ENCODE measurements at places on chromosomes 5 and 9.

DNA sequence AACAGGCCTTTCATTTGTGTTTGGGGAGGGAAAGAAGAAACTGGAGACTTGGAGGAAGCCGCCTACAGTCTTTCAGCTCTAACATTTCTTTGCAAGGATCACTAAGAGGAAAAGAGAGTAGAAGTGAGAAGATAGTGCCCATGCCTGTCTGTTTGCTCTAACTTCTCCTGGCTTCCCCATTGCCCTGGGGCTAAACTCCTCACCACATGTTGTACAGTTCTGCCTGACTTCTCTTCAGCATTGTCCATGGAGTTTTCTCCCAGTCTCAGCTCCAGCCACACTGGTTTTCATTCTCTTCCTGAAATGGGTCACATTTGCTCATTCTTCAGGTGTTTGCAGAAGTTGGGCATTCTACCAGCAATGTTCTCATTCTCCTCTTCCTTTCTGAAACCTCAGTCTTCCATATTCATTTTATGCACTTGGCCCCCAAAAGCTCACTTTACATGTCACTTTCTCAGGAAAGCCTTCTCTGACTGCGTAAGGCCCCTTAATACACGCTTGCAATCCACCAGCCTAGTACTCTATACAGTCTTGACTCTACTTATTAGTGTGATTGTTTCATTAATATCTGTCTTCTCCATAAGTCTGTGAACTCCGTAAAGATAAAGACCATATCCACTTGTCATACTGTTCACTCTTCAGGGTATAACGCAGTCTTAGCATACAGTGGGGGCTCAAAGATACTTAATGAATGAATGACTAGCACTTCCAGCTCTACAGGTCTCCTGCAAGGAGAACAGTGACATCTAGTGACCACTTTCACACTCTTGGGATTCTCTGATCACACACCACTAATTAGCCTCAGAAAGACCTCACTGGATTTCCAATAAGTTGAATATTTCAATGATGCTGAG is 40.2 kb upstream of the TRIM32 start:
- DNase-seq = peak; percentile 37

- DNase-seq = no peak
Measured at GRCh38 chr9:114899461-114899860, 30.9 kb downstream of the TNFSF8 start.

GRCh38 chr9:115980502-115980901 is 173.1 kb upstream of the PAPPA start:
- no peak for DNase-seq

GRCh38 chr9:112570671-112571167 is 84.1 kb downstream of the KIAA1958 start:
- DNase-seq = peak; percentile 89

- no peak for DNase-seq
Measured at GRCh38 chr5:126971455-126972031, 58.8 kb downstream of the MARCHF3 start.

- DNase-seq = no peak
Measured at GRCh38 chr5:134092875-134093274, 21.6 kb upstream of the TCF7 start.

DNA sequence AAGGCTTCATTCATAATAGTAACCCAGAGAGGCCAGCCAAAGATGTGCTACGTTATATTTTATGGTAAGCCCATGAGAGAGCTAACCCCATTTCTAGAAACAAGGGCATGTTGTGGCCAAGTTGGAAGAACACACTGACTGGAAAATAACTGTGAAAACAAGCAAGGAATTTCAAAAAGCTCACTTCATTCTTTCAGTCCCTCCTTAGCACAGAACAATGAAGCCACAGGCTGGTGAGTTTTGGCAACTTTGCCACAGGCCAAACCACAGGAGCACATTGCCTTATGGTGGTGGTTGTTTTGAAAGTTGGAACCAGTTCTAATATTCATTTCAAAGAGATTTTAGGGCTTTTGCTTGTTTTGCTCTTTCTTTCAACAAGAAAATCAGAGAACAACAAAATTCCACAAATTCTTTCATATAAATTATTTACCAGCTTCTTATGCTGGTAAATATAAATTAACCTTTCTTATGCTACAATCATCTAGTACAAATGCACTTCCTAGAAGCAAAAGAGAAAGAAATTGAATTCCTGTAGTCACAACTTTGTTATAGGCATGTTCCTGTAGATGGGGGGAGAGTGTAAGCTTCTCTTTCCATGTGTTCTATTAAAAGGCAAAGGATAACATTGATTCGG is 225.4 kb upstream of the RFX3 start:
- DNase-seq = peak; percentile 3

DNA sequence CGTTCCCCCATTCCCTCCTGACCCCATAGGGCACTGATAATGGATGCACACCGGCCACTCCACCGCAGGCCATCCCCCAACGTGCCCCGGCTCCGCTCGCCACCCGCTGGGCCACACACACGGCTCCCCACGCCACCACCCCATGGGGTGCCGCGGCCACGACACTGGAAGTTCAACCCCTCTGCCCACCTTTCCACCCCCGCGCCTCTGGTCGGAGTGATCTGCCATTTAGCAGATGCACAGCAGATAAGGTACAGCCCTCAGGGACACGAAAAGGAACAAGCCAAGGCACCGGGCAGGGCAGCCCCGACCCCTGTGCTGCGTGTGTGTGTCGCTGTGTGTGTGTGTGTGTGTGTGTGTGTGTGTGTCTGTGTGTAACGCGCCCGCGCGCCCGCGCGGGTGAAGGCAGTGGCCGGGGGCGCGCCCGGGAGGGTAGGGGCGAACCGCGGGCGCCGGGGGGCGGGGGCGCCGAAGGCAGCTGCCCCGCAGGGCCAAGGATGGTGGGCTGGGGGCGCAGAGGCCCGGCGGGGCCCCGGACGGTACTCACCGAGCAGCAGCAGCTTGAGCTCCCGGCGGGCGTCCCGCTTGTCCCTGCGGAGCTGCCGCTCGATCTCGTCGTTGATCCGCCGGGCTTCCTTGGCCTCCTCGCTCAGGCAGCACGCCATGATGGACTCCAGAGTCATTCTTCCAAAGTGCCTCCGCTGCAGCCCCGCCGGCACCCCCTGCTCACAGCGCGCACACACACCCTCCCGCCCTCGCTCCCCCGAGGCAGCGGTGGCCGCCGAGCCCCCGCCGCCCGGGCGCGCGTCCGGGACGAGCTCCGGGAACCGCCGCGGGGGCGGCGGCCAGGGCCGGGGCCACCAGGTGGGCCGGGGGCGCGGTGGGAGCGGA is 813 bp downstream of the GNAQ start:
- no peak for DNase-seq

- no peak for DNase-seq
Measured at GRCh38 chr9:136629001-136629878, 33.5 kb upstream of the EGFL7 start.

GRCh38 chr9:92151691-92152393 is 36.6 kb upstream of the SPTLC1 start:
- DNase-seq = no peak

GRCh38 chr5:90056911-90057705 is 352.4 kb downstream of the CETN3 start:
- no peak for DNase-seq

GRCh38 chr5:98557916-98558315 is 215.5 kb upstream of the RGMB start:
- DNase-seq = no peak

DNA sequence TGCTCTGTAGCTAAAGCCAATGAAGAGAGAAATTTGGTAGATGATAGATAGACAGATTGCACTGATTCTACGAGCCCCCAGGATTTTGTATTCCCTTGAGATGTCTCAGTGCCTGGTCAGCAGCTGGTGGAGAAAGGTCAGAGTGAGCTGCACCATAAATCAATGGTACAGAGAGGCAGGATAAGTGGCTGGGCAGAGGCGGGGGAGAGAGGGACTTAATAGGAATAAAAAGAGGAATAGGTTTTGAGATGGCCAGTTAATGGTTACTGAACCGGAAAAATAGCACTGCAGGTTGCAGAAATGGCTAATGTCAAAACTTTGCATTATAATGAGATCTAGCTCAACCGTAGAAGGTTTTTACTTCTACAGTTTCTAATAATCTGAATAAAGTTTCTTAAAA is 47.9 kb upstream of the SLC12A2 start:
- DNase-seq = no peak

DNA sequence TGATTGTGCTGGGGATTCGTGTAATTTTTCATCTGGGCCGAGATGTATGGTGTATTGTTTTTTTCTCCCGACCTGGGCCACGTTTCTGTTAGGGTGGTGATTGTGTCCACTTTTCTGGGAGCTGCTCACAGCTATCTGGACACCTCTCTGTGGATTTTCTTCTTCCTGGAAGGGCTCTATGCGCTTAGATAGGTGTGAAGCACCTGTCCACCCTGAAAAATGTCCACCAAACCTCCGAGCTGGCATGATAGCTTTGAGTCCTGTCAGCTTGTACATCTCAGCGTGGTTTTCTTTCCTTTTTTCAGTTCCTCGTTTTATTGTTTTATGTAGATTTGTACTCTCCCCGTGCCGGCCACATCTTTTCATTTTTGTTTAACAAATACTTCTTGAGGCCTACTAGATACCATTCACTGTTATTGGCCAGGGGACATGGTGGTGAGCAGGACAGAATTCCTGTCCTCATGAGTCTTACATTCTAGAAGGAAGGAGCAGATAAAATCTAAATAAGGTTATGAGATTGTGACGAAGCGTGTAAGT is 1.1 kb downstream of the UGCG start:
- DNase-seq = peak; percentile 8

DNA sequence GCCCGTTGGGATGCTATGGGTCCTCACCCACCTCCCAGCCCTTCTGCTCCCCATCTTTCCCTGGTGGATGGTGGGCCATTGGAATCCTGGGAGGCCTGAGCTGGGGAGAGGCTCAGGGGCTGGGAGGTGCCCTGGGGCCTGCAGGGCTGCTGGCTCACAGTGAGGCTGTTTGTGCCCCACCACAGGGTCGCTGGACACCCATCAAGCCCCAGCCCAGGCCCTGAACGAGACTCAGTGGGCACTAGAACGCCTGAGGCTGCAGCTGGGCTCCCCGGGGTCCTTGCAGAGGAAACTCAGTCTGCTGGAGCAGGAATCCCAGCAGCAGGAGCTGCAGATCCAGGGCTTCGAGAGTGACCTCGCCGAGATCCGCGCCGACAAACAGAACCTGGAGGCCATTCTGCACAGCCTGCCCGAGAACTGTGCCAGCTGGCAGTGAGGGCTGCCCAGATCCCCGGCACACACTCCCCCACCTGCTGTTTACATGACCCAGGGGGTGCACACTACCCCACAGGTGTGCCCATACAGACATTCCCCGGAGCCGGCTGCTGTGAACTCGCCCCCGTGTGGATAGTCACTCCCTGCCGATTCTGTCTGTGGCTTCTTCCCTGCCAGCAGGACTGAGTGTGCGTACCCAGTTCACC is 4.9 kb upstream of the AIF1L start:
- DNase-seq = no peak

DNA sequence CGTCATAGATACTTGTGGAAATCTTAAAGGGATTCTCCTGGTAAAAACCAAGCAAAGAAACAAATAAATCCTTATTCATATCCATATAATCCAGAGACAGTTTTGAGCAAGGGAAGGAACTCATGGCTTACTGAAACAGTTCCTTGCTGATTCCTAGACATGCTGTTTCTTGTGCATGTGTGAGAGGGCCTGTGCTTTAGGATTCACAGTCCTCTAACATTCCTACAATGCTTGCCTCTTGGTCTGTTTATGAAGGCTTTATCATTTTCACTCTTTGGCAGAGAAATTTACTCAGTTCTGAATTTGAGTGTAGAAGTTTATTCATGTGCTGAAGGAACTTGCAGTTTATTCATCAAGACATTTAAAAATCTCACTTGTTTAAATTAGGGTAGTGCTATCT is 123.4 kb downstream of the RPS23 start:
- DNase-seq = no peak

GRCh38 chr9:99354104-99354503 is 132.0 kb downstream of the SEC61B start:
- no peak for DNase-seq

GRCh38 chr5:39137819-39138451 is 63.7 kb upstream of the RICTOR start:
- DNase-seq = no peak

DNA sequence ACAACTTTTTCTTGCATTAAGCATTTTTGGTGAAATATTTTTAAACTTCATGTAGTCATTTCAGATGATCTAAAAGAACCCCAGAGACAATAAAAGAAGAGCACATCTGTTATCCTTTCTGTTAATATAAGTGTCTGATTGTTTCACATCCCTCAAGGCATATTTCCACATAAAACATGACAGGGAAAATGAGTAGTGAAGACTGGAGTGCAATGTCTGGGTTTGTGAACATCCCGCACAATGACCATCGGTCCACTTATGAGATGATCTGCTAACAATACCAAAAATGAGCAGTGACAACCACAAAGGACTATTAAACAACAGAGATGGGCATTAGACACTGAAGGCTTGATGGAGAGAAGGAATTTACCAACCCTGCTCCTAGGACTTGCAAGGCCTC is 209.1 kb downstream of the NR2F1-AS1 start:
- no peak for DNase-seq

- peak; percentile 53 for DNase-seq
Measured at GRCh38 chr5:60455589-60455988, 244.4 kb downstream of the DEPDC1B start.

GRCh38 chr5:45399041-45399440 is 297.1 kb downstream of the HCN1 start:
- no peak for DNase-seq

DNA sequence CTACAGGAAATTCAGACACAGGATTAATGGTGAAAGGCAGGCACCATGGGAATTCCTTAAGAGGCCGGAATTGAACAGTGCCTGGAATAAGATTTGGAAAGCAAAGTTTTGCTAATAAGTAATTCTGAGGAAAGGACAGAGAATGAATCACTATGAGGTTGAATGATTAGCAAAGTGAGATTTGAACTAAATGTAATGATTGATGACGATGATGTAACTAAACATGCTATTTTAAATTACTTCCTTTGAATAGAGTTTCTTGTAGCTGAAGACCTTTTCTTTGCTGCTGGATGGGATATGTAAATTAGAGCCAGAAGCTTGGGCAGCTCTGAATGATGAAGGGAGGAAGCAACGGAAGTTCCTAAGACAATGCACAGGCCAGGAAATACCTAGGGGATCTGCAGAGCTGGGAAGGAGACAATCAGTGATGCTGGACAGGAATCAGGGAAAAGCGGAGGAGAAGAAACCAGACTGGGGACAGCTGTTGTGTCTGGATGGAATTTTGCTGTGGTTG is 482.0 kb downstream of the PSAT1 start:
- no peak for DNase-seq

DNA sequence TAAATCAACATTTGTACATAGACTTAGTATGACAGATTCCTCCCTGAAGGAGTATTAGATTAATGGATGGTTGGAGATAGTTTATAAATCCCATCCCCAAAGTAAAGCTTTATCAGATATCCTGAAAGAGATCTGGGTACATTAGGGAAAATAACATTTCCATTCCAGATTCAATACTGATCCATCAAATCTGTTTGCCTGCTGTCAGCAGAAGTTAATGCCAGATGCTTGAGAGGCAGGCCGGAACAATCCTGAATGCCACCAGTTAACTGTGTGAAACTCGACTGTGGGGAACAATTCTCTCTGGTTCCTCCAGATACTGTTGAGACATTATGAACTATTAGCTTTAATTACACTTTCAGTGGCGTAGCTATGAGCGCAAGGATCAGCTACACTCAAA is 1166.8 kb downstream of the MAT2B start:
- no peak for DNase-seq

DNA sequence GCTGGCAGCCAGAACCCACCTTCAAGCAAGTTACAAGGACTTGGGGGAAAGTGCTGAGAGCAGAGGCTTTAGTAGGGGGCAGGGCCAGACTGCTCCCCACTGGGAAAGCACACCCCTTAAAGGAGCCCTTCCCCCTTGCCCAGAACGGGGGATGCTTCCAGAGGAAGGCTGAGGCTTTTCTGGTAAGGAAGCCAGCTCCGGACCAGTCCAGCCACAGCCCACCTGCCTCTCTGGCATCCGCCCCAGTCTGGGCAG is 4.2 kb upstream of the DPM2 start:
- DNase-seq = no peak

All from HepG2 (cell line).